ENCODE measurements at places on chromosomes 2 and 18.

GRCh38 chr2:96876269-96877041, 6.6 kb upstream of the SEMA4C start:
- no peak for DNase-seq

DNA sequence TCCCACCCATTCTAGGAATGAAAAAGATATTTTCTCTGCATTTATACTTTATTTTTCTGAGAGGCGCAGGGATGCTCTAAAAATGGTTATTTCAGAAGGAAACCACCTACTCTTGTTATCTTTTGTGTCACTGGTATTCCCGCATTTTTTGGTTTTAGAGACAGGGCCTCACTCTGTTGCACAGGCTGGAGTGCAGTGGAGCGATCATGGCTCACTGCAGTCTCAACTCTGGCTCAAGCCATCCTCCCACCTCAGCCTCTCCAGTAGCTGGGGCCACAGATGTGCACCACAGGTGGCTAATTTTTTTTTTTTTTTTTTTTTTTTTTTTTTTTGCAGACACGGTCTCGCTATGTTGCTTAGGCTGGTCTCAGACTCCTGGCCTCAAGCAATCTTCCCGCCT, 135.9 kb downstream of the NCK2 start:
- no peak for DNase-seq

GRCh38 chr2:239952251-239952650, 72.9 kb downstream of the NDUFA10 start:
- DNase-seq, result no peak

- no peak for DNase-seq
Observed at GRCh38 chr18:61085761-61086160, 247.5 kb upstream of the CDH20 start.

DNA sequence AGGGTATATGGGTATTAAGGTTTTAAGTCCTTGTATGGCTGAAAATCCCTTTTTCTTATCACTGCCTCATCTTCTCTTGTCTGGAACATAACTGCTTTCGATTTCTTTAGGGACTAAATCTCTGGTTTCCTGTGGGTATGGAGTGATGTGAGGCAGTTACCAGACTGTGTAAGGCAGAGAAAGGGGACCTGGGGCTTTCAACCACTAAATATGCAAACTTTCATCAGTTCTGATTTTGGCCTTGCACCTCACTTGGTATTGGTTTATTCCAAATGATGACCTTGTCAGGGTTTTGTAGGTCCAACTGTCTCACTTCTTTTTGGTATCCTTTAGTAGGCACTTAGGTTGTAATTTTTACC, 9.3 kb downstream of the MAP4K4 start:
- no peak for DNase-seq

GRCh38 chr2:238600506-238601432, 174.0 kb downstream of the ASB1 start:
- no peak for DNase-seq

- DNase-seq, result no peak
Observed at GRCh38 chr2:109031476-109032228, 42.6 kb upstream of the EDAR start.

All from NCI-H446 (cell line).